NCI-H2081 (cell line): ENCODE measurements at places on chromosomes 11 and 22.

DNA sequence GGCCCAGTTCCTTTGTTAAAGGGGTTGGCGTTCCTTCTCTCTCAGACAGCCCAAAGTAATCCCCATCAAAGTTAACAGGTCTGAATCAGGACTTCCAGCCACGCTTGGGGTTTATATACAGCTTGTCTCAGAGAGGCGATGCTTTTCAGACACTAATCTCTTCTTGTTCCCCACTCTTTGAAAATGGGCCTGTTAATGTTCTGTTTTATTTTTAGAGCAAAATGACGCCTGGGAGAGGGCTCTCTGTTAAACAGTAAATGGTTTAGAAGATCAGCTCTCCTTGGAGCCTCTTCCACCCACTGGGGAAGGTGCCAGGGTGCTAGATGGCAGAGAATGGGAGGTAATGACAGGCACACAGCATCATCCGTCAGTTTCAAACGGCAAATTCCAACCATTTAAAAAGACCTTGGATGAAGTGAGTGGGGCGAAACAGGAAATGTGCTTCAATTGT is 235.9 kb upstream of the NARS2 start:
- DNase-seq: peak; percentile 2

GRCh38 chr22:43168471-43169309 is 17.3 kb downstream of the TSPO start:
- no peak for DNase-seq

DNA sequence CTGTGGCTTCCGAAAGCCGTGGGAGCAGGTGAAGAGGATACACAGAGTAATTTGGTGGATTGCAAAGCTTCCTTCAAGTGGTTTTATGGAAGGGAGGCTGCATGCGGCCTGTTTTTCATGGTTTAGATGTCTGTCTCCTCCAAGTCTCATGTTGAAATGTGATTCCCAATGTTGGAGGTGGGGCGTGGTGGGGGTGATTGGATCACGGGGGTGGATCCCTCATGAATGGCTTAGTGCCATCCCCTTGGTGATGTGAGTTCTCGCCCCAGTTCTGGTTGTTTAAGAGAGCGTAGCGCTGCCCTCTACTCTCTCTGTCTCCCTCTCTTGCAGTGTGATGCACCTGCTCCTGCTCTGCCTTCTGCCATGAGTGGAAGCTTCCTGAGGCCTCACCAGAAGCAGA is 247.8 kb upstream of the B3GAT1 start:
- no peak for DNase-seq

DNA sequence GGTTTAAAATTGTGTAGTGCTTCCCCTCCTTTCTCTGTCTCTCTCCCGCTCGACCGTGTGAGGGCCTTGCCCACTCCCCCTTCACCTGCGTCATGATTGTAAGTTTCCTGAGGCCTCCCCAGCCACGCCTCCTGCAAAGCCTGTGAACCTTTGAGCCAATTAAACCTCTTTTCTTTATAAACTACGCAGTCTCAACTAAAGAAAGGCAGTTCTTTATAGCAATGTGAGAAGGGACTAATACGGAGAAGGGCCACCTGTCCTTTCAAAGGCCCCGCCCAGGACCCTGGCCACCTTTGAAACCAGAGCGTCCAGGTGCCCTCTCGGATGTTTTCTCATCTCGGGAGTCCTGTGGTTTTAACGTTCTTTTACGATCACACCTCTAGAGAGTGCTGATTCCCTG is 741.5 kb downstream of the BRD1 start:
- no peak for DNase-seq

GRCh38 chr11:36162883-36163434 is 126.3 kb downstream of the COMMD9 start:
- DNase-seq: peak; percentile 47

- DNase-seq: no peak
These were observed 9.0 kb downstream of the SYN3 start for GRCh38 chr22:33049119-33049729.

DNA sequence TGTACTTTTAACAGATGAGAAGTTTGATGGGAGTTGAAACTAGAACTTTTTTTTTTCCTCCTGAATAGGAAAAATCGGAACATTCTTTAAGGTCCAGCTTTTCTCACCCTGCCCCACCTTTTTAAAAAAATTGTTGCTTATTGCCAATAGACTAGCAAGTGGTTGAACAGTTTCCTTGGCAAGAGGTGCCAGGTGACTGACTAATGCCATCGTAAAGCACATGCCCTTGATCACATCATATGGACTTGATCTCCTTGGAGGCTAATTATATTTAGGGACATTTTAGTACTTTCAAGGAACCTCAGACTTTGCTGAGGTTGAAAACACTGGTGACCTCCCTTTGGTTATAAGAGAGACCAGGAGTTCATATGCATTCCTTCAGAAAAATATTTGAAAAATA is 57.6 kb downstream of the MTMR3 start:
- no peak for DNase-seq

GRCh38 chr22:38316364-38317121 is 690 bp downstream of the CSNK1E start:
- DNase-seq: peak; percentile 45

DNA sequence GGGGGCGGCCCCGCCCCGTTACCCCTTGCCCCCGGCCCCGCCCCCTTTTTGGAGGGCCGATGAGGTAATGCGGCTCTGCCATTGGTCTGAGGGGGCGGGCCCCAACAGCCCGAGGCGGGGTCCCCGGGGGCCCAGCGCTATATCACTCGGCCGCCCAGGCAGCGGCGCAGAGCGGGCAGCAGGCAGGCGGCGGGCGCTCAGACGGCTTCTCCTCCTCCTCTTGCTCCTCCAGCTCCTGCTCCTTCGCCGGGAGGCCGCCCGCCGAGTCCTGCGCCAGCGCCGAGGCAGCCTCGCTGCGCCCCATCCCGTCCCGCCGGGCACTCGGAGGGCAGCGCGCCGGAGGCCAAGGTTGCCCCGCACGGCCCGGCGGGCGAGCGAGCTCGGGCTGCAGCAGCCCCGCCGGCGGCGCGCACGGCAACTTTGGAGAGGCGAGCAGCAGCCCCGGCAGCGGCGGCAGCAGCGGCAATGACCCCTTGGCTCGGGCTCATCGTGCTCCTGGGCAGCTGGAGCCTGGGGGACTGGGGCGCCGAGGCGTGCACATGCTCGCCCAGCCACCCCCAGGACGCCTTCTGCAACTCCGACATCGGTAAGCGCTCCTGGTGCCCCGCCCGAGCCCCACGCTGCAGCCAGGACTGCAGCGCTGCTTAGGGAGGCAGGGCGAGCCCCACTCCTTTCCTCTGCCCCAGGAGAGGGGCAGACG is at the start of gene TIMP3:
Gene TIMP3 (plus strand): TSS at position 169 of the 700 bp plus-strand sequence. CDS start 297 bp downstream, at position 466.
- DNase-seq: no peak

DNA sequence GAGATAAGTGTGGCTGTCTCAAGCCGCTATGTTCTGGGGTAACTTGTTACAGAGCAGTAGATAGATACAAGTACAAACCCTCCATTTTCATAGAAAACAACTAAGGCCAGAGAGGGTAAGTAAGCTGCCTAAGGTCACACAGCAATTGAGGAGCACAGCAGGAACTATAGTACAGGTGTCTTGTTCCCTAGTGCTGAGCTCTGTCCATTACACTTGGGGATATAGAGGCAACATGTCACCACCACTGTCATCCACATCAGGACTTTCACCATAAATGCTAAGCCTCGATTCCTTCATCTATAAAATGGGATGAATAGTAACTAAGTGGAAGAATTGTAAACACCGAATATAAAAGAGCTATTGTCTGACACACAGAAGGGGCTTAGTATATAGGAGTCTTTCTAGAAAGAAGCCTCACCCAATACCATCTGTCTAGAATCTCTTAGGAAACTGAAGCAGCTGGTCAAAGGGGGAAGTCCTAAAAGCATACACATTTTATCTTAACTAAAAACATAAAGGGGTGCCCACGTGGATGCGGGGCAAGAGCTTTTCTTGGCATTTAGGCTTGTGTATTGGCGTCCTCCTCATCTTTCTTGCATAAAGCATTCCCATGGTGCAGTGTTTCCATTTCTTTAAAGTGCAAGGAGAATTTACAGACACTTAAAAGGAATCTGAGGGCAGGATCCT is 93.8 kb upstream of the ALX4 start:
- DNase-seq: no peak

DNA sequence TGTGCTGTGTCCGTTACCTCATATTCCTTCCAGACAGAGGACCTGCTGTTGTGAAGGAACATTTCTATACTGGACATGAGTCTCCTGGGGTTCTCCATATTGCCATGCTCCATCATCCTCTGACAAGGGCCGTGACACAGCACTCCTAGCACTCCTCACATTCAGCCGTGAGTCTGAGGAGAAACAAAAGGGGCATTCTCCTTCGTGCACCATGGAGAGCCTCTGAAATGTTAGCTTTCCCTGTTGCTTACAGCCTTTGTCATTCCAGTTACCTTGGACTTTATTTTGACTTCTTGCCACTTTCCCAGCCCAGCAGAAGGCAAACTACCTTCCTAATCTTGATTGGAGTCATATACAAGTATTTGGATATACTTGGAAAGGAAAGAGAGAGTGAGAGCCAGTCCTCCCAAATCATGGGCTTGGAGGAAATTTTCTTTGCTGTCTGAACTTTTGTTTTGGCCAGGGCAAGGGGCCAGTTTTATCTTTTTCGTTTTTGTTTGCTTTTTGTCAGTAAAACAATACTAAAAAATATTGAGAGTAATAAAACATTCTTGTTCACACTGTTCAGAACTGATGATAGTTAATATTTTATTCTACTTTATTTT is 29.1 kb upstream of the TECTA start:
- DNase-seq: no peak

- no peak for DNase-seq
These were observed 19.4 kb upstream of the TSKU start for GRCh38 chr11:76763573-76764346.

DNA sequence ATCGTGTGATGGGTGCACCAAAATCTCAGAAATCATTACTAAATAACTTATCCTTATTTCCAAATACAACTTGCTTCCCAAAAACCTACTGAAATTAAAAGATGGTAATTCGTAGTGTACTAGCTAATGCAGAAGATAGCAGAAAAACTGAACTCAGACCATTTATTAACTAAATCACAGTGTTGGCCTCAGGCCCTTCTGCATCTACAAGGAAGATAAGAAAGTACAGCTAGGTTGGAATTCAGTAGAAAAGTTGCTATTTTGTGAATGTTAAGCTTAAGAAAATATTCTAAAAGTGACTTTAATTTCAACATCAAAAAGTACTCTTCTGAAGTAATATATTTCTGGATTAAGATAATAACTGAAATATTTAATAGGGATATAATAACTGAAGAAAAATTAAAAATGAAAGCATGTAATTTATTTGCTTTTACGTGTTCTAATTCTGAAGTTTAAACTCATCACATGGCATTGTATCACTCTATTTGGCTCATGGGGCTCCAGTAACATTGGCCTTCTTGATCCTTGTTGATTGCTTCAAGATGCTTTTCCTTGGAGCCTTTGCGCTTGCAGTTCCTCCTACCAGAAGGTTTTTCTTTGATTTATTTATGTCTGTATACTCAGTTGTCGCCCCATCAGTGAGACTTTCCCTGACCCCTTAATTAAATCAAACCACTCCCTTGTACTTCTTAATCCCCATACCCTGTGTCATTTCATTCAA is 847.9 kb upstream of the ANO3 start:
- DNase-seq: no peak

DNA sequence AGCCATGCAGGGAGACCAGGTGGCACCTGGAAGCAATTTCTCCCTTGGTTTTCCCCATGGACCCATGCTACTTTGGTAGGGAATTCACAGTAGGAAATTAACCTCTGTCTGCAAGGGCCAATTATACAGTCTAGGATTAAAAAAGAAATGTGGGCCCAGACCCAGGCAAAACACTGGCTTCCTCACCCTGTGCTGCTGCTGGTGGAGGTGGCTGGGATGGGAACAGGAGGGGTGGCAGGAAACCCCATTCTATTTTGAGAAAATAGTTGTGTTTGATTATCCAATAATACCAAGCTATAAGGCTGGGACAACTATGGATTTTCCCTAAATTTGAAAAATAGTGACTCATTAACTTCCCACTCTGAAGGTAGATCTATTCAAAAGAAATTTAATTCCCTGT is 417.0 kb upstream of the NARS2 start:
- DNase-seq: peak; percentile 92

GRCh38 chr11:31818874-31819331 is 7.8 kb upstream of the PAX6 start:
- no peak for DNase-seq

GRCh38 chr11:77517226-77517625 is 43.3 kb upstream of the PAK1 start:
- no peak for DNase-seq
